ENCODE measurements at places on chromosomes 6 and 20.
A peak's percentile ranks its signal among the peaks of the same experiment; 100 is the strongest.

GRCh38 chr6:122322824-122323223 is 76.6 kb upstream of the HSF2 start:
- no peak for DNase-seq

DNA sequence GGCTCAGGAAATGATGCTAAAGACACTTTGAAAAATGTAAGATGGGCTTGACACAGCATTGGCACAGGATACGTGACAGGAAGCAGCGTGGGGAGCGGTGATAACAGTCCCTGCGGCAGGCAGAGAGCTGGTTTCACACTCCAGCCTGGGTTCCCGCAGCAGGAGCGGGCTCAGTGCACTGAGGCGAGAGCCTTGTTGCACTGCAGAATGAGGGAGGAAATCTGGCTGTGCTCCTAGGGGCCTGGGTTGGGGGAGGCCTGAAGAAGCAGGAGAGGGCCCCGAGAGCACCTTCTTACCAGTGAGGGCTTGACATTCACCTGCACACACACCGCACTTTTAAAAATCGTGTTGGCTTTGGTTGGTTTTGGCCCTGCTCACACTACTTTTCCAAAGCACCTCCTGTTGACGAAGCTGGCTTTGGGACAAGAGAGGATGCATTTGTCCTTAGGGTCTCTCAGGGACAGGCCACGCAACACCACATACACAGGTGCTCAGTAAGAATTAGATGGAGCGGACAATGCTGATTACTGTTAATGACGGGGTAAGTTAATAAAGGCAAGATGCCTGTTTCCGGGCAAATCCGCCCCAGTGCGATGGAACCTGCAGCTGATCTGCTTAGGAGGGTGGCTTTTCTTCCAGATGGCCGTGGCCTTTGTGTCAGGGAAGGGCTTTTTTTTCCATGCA is 49.4 kb upstream of the ARMC2 start:
- peak; percentile 75 for DNase-seq

- DNase-seq: no peak
Measured at GRCh38 chr6:131586543-131586942, 13.5 kb downstream of the ARG1 start.

DNA sequence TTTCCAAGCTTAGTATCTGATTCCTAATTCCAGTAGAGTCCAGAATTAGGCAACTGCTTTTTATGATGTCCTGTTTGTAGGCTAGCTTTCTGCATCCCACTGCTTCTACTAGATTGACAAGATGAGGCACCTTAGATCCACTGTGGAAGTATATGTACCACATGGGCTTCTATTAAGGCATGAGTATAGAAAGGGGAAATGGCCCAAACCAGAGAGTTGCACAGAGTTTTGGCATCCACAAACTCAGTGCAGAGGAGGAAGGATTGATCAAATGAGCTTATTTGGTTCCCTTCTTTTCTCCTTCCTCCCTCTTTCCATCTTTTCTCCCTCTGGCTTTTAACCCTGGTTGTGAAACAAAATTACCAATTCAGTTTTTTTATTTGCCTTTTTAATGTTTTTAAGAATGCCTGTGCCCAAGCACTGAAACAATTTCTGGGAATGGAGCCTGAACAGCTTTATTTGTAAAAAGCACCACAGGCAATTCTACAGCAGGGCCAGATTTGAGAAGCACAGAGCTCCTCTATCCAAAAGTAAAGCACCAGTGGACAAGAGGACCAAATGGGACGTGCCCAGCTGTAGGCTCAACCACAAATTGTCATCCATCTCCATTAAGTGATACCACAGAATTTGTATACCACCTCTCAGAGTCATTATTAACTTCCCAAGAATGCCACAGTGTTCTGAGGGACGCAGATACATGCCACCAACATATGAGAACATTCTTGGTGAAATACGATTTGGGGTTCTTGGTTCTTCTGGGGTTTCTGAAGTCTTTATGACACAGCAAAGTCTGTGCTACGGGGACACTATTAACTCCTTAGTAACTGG is 969.1 kb downstream of the KIF16B start:
- no peak for DNase-seq

GRCh38 chr20:51305316-51306052 is 237.0 kb downstream of the NFATC2 start:
- no peak for DNase-seq
